NCI-H187 treated with DMSO at 0.1 percent for 48 hours (cell line): ENCODE measurements at places on chromosomes 5 and 9.

DNA sequence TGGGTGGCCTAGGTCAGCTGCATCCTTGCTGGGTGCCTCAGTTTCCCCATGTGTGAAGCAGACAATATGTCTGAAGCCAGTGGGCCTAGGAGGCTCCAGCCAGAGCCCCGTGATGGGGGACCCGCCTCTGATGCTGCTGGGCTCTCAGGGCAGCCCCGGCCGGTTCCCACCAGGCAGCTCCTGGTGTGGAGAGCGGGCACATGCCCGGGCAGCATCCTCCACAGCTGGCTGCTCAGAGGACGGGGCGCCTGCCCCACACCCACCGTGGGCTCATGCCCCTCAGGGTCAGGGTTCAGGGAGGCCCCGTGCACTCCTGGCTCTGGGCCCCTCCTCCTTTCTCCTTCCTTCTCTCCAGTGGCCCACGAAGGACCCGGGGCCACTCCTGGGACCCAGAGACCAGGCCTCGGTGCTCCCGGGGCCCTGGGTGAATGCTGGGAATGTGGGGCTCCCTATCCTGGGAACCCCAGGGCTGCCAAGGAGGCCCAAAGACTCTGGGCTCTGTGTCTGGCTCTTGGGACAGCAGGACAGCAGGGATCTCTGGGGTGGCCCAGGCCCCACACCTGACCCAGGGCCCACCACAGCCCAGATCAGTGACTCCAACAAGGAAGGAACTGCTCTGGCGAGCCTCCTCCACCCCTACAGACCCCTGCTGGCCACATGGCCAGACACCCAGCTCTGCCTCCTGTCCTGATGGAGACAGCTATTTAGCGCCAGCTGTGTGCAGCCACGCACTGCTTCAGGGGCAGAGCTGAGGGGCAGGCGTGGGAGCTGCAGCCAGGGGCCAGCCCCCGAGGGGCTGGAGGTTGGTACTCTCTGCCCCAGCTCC, 39.5 kb upstream of the EGFL7 start:
- no peak for DNase-seq

GRCh38 chr5:105504-106070, 13.6 kb downstream of the PLEKHG4B start:
- peak; percentile 54 for DNase-seq

DNA sequence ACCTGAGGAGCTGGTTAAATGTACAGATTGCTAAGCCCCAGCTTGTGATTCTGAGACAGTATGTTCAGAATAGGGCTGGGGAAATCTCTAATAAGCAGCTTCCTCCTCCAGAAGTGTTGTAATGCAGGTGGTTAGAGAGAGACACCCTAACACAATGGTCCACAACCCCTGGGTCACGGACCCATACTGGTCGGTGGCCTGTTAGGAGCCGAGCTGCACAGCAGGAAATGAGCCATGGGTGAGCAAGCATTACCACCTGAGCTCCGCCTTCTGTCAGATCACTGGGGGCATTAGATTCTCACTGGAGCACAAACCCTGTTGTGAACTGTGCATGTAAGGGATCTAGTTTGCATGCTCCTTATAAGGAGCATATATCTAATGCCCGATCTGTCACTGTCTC, 61.8 kb downstream of the SLC36A1 start:
- no peak for DNase-seq

DNA sequence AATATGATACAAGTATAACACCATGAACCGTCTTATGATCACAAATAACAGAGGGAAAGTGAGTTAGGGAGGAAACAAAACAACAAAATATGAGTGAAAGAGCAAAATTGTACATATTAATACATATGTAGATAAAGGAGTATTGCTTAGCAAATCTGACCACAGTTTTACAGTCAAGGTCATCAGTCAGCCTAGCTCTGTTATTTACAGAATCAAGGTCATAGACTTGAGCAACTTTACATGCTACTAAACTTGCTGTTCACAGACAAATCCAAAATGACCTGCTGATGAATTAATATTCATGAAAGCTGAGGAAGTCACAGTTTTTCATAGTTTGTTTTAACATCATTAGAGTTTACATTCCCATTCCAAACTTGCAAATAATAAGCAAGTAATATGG, 1387.7 kb upstream of the ACO1 start:
- DNase-seq, result no peak

DNA sequence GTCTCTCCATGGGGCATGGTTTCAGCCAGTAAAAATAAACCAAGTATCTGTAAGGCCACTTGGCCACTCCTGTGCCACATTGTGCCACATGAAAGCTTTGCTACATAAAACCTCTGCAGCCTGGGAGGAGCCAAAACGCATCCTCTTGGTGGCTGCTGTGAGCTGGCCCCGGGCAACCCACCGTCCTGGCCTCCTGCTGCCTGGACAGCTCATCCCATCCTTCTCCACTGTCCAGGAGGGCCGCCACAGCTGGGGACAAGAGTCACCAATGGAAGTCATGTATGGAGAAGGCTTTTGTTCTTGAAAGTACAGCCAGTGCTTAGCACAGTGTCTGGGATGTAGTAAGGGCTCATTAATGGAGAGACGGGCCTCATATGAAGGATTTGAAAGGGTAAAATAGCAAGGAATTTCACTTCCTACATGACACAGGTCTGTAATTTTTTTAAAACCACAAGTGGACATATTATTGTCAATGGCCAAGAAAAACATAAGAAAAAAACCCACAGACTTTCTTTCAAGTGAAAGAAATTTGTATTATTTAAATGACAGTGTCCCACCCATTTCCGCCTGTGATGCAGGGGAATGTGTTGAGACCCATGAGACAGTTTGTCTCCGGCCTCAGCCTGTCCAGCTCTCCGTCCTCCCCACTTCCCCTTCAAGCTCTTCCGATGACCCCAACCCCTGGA, 6.6 kb downstream of the PTGES start:
- no peak for DNase-seq

DNA sequence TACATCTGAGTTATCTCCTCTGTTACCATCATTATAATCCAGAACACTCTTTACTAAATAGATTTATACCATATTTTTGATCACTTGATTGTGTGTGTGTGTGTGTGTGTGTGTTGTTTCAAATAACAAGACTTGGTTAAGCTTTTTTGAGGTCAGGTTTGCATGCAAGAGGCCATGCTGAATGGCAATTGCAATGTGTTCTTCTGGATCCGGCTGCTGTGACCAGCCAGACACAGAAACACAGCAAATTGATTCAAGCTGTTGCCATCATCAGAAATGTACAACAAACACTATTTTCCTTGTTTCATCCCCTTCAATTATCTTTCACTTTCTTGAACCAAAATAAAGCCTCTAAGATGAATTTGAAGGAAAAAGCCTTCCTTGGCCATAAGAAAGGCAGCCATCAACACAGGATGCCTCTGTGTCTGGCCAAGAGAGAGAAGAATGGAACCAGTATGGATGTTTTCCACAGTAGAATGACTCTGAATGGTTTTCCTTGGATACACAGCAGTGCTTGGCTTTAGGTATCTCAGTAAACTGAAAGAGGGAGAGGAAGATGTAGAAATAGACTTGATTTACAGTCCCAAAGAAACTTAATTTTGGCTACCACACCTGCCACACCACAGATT, 53.9 kb downstream of the DPYSL3 start:
- DNase-seq, result no peak

DNA sequence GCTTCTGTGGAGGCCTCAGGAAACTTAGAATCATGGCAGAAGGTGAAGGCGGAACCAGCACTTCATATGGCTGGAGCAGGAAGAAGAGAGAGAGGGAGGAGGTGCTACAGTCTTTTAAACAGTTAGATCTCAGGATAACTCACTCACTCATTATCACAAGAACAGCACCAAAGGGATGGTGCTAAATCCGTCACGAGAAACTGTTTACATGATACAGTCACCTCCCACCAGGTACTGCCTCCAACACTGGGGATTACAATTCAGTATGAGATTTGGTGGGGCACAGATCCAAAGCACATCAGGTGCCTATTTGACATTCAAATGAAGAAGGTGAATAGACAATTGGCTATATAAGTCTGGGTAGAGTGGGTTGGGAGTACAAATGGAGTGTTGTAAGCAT, 35.2 kb downstream of the FKTN start:
- DNase-seq, result no peak
